NCI-H1105 treated with DMSO at 0.1 percent for 48 hours (cell line): ENCODE measurements at places on chromosomes 7 and 10.

GRCh38 chr7:98653601-98654310, 36.7 kb downstream of the NPTX2 start:
- no peak for DNase-seq

DNA sequence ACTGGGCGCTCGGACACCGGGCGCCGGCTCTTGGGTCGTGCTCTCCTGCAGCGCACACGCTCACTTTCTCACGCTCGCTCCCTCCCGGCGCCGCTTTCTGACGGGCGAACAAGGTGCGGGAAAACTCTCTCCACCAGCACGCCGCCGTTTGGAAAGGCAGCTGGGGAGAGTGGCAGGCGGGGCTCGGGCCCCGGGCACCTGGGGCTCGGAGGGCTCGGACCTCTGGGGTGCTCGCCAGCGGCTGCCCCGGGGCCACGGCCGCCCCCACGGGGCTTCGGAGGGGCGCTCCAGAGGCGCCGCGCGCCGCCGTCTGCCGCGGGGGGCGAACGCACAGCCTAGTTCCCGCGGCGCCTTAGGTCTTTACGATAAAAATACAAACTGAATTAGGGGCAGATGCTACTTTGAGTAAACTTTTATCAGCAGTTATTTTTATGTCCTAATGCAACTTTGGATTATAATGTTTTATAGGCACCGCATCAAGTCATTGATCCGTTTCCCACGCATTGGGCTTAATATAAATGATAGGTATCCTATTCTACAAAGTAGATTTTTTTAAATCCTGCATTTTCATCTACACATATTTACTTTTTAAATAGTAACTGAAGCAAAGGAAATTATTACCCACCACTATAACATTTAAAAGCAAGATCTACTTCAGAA, 535 bp upstream of the EPC1 start:
- DNase-seq = no peak

DNA sequence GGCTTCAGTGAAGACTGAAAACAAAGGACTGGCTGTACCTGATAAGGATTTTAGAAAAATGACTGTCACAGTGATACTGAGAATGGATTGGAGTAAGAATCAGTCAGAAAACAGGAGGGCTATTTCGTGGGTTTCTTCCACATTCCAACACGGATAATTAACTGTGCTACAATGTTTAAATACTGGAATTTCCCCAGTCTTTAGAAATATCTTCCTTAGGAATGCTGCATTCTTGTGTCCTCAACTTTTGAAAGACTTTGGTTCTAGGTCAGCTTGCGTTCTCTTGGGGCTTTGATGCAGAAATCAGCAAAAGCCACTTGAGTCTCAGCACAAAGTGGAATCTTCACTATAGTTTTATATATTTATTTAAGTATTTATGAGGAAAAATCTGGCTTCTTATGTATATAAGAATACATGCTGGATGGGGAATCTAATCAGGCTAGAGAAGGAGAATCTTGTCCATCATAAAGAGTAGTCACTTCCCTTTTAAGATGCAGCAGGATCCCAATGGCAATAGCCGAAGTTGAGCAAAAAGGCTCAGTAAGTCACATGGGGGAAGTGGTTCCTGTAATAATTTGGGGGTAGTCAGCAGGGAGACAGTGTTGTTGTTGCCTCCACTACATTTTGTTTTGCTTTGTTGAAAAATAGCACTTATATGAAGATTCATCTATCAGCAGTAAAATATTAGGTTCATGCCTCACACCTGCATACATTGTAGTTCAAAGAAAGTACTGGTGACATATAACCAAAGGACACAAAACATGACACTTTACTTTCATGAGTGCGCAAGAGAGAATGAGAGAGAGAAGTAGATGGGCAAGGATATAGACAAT, 86.0 kb downstream of the CH25H start:
- DNase-seq = no peak

DNA sequence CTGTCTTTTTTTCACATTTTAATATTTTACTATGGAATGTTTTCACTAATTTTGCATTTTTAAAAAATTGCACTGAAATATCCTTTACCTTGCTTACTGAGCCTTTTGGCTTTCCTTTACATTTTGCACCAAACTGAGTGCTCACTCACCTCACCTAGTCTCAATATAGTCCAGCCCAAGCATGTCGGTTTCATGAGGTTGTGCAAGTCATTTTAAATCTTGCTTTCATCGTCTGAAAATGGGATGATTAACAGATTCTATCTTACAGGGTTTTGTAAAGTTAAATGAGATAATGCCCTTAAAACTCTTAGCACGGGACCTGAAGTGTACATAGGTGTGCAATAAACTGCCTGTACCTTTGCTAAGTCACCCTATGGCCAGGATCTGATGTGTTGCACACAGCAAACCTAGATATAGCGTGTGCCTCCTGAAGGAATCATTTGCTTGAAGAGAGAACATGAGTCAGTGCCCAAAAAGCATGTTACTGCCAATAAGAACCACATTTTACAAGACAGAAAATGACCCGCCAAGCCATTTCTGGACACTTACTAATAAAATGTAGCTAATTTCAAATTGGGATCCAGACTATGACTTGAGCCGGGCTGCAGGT, 199.8 kb downstream of the JCAD start:
- no peak for DNase-seq

GRCh38 chr7:95396136-95397032, at the start of gene PON3:
PON3 (minus strand) TSS chr7:95396375; CDS start chr7:95396350, 25 bp downstream.
- DNase-seq = no peak

DNA sequence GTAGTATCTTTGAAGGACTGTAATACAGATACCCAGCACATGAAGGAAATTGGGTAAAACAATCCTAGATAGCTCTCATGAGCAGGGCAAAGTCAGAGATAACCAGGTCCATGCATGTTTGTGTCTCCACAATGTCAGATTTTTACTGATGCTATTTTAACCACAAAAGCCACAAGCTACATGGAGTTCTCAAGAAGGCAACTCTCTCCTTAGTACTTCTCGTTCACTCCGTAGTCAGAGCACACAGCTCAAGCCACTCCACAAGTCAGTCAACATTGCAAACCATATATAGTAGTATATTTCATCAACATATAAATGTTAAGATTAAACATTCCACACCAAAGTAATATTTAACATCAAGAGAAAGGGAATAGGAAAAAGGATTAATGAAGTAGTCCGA, 98.0 kb upstream of the PIK3CG start:
- DNase-seq = no peak
